ENCODE measurements at places on chromosomes 2 and 18.
A peak's percentile ranks its signal among the peaks of the same experiment; 100 is the strongest.

- DNase-seq = no peak
Observed at GRCh38 chr2:37650548-37651093, 20.8 kb downstream of the CDC42EP3 start.

DNA sequence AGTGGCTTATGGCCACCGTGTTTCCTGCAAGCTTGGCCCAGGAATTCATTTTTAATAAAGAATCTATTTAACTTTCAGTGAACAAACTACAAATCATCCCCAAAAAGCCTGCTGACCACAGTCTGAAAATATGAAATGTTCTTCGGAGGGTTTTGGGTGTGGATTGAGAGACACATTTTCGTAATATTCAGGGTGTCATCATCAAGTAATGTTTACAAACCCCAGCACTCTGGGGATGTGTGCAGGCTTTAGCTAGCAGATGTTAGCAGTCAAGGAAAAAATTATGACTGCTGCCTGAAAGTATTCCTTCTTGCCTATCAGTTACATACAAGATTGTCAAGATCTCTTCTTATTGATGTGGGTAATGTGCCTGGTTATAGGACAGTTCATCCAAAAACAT, 143.9 kb upstream of the FN1 start:
- no peak for DNase-seq

- DNase-seq = peak; percentile 47
Observed at GRCh38 chr2:134365356-134365755, 111.5 kb downstream of the MGAT5 start.

- peak; percentile 94 for DNase-seq
Observed at GRCh38 chr18:26549263-26550094, 1.1 kb upstream of the KCTD1 start.

- DNase-seq = no peak
Observed at GRCh38 chr18:28150925-28151324, 26.0 kb downstream of the CDH2 start.

GRCh38 chr2:15945909-15946705, 5.8 kb downstream of the MYCN start:
- no peak for DNase-seq

GRCh38 chr18:79512461-79513380, 117.0 kb downstream of the NFATC1 start:
- DNase-seq = peak; percentile 56

- no peak for DNase-seq
Observed at GRCh38 chr2:33873076-33873605, 274.0 kb upstream of the FAM98A start.

GRCh38 chr2:239886781-239887180, 138.4 kb downstream of the NDUFA10 start:
- DNase-seq = no peak
